ENCODE measurements at places on chromosomes 6 and 20.
A peak's percentile ranks its signal among the peaks of the same experiment; 100 is the strongest.

GRCh38 chr6:125302840-125303511 is 1.2 kb upstream of the HDDC2 start:
- DNase-seq = peak; percentile 68

DNA sequence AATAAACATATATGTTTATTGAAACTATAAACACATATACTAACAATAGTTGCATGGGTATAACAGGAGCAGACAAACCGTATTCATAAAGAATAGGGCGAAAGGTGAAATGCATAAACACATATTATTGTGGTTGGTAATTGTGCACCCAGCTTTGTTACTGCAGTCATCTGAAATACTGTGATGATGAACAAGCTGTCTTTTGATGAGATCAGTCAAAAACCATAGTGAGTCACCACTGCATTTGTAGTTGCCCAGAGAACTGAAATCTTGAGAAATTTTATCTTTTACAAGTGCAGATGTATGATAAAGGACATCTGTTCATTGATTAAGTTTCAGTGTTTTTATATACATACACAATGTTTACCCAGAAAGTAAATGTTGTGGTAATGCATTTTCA is 133.7 kb downstream of the MYO6 start:
- peak; percentile 57 for DNase-seq

- no peak for DNase-seq
These were observed 179.1 kb downstream of the DOK5 start for GRCh38 chr20:54654450-54654849.

- DNase-seq = no peak
These were observed 301.4 kb upstream of the IRAK1BP1 start for GRCh38 chr6:78565997-78566396.

- no peak for DNase-seq
These were observed 1932.2 kb upstream of the DEFB115 start for GRCh38 chr20:29325304-29325640.

- no peak for DNase-seq
These were observed 150.1 kb upstream of the PDE7B start for GRCh38 chr6:135701426-135701825.

GRCh38 chr6:163883984-163884383 is 469.5 kb downstream of the QKI start:
- no peak for DNase-seq

DNA sequence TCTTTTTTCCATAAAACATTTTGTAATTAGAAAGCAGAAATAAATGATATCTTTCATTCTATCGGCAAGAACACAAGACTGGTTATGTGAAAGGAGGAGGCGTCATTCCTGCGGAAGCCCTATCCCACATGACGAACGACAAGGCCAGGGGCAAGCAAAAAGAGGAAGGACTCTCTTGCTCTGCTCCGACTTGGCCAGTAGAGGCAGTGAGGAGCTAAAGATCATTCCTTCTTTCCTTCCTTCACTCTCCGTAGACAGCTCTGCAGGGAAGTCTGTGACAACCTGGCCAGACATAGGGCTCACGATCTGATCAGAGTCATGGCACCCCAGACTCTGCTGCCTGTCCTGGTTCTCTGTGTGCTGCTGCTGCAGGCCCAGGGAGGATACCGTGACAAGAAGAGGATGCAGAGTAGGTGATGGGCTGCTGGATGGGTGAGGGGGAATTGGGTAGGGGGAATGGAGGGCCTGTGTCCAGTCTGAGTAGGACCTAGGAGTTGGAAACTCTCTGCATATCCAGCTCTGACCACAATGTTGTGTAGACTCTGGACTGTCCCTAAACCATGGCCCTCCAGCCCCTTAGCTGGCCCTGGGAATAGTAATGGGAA is at the start of gene WFDC10A:
TSS of gene WFDC10A (plus strand) at position 244 of the 605 bp plus-strand sequence. CDS start at position 319, 75 bp downstream.
- DNase-seq = peak; percentile 50

GRCh38 chr6:32941214-32941768 is 463 bp upstream of the HLA-DMB start:
- no peak for DNase-seq

DNA sequence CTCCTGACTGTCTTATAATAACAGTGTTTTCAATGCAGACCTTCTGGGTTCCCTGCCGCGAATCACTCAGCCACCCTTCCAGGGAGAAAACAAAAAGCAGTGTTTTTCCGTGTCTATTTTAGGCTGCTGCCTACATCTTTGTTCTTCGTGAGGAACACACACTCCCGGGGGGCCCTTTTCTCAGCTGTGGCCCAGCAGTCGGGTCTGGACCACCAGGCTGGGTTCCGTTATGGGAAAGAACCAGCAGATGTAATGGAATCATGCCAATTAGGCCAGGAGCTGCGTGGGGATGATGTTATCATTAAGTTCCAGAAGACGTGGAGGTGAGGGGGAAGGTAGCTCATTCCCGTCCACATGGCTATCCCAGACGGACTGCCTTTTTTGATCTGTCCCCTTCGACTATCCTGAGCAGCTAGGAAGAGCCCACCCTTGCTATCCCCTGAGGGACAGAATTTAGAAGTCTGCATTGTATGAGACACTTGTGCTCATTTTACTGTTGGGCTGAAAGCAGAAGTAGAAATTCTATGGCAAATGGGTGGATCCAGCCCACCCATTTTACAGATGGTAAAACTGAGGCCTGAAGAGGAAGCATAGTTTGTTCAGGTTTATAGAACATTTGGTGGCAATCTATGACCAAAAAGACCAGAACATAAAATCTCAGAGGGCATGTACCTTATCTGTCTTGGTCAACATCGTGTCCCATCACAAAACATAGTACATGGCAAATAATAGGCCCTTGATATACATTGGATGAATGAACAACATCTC is 54.5 kb downstream of the KCNB1 start:
- no peak for DNase-seq

- DNase-seq = no peak
These were observed 42.8 kb downstream of the ESF1 start for GRCh38 chr20:13741879-13742278.

DNA sequence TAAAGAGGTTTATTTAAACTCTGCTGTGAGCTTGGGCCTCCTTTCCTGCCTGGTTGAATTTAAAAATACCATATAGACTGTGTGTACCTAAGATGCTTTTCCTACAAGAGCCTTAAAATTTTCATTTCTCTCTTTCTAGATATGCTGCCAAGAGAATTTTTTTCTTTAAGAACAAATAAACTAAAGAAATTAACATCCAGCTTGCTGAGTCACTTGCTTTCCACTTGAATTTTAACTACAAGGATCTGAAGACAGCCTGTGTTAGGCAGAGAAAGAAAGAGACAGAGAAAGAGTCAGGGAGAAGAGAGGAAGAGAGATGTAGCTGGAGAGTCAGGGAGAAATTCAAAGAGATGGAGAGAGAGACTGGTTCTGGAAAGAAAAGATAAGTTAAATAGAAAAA is 18.3 kb upstream of the SNAP25 start:
- no peak for DNase-seq

DNA sequence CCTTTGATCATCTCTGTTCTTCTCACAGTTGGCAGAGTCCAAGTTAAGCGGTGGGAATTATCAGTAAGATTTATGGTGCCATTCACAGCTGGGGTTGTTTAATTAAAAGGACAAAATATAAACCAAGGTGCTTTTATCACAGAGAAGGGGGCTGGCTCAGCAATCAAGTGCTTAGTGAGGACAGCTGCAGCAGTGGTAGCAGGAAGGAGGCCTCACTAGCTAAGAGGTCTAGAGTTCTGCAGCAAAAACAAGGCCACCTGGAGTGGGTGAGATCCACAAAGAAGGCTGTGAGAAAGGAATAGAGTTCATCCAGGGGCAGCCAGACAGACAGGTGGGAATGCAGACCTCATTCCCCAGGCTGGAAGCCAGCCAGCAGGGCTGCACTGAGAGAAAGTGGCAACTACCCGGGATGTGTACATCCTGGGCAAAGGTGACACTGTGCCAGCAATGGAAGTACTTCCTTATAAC is 37.1 kb downstream of the PIGU start:
- no peak for DNase-seq

- peak; percentile 57 for DNase-seq
These were observed 408.1 kb upstream of the MARCKS start for GRCh38 chr6:113449051-113449450.

DNA sequence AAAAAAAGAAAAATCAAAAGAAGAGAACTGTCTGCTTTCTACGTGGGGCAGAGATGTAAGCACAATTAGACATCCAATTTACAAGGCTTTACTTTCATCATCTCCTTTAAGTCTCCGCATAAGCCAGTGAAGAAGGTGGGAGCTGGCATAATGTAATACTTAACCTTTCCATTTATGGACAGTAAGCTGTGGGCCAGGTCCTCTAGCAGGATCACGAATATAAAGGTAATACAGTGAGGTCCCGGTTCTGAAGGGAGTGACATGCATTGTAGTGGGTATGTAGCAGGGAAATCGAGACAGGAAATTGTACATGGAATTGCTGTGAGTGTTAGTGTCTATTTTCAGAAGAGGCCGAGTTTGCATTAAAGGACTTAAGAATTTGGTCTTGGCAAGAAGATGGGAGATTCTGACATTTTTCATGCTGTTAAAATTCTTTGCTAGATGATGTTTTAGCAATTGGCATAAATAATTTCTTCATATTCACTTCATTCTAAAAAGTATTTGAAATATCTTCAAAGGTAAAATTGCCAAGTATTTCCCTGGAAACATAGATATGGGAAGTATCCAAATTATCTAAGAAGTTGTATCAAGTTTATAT is 20.4 kb upstream of the POPDC3 start:
- DNase-seq = no peak

DNA sequence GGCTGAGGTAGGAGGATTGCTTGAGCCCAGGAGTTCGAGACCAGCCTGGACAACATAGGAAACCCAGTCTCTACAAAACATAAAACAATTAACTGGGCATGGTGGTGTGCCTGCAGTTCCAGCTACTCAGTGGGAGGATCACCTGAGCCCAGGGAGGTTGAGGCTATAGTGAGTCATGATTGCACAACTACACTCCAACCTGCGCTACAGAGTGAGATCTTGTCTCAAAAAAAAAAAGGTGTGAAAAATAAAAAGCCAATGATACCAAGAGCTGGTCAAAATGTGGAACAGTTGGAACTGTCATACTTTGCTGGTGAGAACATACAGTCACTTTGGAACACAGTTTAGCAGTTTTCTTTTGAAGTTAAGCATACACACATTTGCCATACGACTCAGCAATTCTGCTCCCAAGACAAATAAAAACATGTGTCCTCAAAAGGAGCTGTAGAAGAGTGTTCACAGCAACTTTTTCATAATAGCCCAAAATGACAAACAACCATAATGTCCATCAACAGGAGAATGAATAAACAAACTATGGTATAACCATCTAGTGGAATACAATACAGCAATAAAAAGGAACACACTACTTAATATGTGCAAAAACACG is 21.6 kb upstream of the FKBP5 start:
- DNase-seq = no peak

DNA sequence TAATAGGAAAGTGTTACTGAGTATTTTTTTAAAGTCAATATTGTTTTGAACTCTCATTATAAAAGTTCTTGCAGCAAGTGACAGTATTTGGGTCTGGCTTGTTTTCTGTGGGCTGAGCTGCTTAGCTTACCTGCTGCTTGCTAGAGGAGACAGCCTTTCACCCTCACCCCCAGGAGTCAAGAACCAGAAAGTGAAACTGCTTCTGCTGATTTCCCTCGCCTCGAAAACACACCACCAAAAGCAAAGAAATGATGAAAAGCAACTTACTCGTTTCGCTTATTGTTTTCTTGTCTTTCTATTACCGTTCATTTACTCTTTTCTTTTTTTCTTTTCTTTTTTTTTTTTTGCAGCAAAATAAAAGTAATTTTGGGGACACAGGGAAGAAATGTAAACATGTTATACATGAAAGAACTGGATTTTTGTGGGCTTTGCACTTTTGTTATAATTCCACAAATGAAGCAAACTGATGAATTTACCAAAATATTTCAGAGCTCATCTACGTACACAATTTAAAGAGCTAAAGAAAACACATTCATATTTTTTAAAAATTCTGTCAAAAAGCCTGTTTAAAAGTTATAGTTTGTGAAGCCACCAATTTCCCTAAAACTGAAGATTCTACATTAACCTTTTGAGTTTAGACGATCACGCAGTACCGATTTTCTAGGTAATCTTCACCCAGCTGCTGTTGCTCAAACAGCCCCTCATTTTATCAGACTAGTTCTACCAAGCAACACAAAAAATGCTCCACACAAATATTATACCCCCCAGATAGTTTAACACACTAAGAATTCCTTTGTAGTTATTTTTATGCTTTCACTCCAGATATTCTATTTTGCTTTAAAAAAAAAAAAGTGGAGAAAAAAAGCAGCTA is 1.7 kb downstream of the SCML4 start:
- DNase-seq = no peak

GRCh38 chr20:46832555-46832954 is 62.1 kb upstream of the EYA2 start:
- DNase-seq = no peak

- DNase-seq = peak; percentile 9
These were observed 117.4 kb downstream of the ZFAND3 start for GRCh38 chr6:37936906-37937305.

GRCh38 chr6:40349123-40349900 is 237.9 kb downstream of the LRFN2 start:
- peak; percentile 62 for DNase-seq

- no peak for DNase-seq
These were observed 137.5 kb upstream of the SLC24A3 start for GRCh38 chr20:19074828-19075516.

GRCh38 chr6:143743301-143744166 is 65.8 kb downstream of the PHACTR2 start:
- DNase-seq = peak; percentile 8

DNA sequence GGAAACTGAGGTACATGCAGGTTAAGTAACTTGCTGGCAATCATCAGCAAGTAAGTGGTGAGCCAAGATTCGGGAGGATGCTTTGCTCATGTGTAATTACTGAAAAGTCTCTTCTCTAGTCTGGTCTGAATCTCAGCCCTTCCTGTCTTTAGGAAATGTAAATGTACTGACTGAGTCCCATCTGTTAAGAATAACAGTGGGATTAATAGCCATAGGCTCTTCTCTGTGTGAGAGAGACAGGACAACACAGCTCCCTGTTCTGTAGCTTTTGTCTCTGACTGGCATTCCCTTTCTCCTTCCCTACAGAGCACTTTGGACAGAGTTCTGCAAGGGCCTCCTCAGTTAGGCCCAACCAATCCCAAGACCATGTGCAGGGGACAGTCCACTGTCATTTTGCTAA is 131.3 kb upstream of the OGFRL1 start:
- DNase-seq = no peak

GRCh38 chr20:48626226-48626937 is 201.4 kb downstream of the PREX1 start:
- peak; percentile 82 for DNase-seq

Measured in fibroblast of skin of right quadriceps (primary cell).